ENCODE measurements at places on chromosomes 2 and 18.

DNA sequence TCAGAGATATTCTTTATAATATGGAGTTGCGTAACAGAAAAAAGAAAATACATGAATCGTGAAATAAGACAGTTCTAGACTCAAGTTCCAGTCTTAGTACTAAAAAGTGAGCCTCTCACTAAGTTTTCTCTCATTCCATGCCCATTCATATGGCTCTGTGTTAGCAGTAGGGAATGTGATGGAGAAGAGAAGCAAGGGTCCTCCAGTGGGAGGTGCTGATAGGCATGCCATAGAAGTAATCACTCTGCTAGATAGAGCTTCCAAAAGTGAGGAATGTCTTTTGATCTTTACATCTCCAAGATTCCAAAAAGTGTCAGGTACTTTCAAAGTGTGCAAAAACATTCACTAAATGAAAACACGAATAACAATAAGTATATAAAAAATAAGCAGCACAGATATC is 678.4 kb downstream of the DCDC2C start:
- no peak for DNase-seq

- DNase-seq: no peak
These were observed 84.6 kb downstream of the RDH14 start for GRCh38 chr2:18475884-18476283.

- no peak for DNase-seq
These were observed 16.3 kb upstream of the GPR39 start for GRCh38 chr2:132400169-132400900.

GRCh38 chr2:74876081-74876886 is 42.4 kb downstream of the HK2 start:
- DNase-seq: peak; percentile 5

- DNase-seq: no peak
These were observed 129.7 kb upstream of the KCNH7 start for GRCh38 chr2:162968306-162968705.

GRCh38 chr2:8257502-8257901 is 424.4 kb upstream of the ID2 start:
- no peak for DNase-seq

- DNase-seq: no peak
These were observed 123.3 kb downstream of the CTIF start for GRCh38 chr18:48662011-48662661.

DNA sequence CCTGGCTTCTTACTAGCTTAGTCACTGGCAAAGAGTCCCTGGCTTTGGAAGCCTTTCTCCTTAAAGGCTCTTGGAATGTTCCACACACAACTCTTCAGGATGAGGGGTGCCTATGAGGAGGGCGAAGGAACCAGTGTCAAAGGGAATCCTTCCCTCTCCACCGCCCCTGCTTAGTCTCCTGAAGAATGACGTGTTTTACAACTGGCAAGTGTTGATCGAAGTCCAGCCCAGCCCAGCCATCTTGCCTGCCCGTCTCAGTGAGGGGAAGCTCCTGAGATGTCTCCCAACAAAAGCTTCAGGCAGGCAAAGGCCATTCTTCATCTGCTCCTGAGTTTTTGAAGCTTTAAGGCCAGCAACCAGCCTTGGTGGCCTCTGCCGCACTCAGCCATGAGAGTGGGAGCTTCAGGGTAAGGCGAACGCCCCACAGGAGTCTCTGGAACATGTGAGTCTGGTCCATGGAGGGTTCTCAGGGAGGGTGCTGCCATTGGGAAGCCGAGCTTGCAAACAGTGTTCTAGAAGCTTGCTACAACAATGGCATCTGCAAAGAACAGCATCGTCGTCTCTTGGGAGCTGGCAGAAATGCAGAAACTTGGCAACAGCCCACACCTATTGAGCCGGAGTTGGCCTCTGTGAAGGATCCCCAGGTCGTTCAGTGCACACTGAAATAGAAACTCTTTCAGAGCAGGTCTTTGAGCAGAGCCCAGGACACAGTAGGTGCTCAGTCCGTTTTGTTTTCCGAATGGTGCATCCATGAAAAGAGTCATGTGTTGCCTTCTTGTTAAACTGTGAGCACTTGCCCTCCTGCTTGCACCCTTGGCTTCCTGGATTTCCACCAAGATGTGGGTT is 220.7 kb downstream of the SEPTIN10 start:
- no peak for DNase-seq

- no peak for DNase-seq
These were observed 129.4 kb downstream of the LYPD6B start for GRCh38 chr2:149167941-149168340.

DNA sequence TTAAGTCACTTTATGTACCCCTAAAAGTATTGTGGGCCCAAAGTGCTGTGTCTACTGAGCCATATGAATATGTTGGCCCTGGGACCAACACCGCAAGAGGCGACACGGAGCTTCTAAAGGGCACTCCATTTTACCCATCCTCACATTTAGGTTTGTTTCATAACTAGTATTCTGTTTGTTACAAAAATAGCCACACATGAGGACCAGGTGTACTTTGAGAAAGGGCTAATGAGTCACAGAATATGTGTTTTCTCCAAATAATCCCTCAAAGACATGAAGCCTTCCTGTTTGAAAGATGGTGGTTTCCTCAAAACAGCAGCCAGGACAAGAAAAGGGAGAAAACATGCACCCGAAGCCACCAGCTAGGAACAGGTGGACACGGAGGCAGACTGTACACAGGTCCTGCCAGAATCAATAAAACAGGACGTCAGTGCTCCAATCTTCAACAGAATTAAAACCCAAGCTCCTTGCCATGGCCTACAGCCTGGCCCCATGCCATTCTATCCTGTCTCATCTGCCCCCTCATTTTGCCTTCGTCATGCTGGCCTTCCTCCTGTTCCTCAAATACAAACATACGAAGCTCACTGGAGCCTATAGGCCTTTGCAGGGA is 21.8 kb upstream of the GRB14 start:
- DNase-seq: no peak

DNA sequence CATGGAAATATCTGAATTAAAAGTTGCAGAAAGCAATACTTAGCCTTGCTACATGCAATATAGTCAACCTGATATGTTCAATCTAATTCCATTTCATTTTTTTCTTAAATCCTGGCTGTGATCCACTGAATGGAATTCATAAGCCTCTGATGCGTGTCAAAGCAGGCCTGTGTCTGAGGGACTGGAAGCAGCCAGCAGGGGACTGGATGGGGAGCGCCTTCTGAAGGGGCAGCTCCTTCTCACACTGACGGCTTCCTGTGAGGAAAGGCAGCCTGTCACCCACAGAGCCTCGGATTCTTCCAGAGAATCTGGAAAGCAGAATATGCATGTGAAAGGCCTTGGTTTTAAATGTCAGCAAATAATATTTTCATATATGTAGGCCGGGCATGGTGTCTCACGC is 73.5 kb downstream of the KCNF1 start:
- no peak for DNase-seq

DNA sequence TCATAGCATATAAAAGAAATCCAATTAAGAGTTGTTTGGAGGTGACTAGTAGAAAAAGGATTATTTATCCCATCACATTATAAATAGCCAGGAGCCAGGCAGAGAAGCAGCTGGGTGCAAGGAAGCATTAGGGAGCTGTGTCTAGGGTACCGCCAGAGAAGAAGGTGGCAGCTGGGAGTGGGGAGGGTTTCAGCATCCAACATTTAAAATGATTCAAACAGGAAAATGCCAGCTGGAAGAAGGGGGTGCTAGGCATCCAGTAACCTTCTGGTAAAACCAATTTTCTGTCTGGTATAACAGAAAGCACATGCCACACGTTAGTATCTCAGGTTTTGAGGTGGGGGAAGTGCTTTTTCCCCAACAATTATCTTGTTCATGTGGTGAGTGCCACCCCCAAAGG is 452.4 kb downstream of the ZEB2 start:
- no peak for DNase-seq

GRCh38 chr2:29714333-29714732 is 207.1 kb downstream of the ALK start:
- no peak for DNase-seq

DNA sequence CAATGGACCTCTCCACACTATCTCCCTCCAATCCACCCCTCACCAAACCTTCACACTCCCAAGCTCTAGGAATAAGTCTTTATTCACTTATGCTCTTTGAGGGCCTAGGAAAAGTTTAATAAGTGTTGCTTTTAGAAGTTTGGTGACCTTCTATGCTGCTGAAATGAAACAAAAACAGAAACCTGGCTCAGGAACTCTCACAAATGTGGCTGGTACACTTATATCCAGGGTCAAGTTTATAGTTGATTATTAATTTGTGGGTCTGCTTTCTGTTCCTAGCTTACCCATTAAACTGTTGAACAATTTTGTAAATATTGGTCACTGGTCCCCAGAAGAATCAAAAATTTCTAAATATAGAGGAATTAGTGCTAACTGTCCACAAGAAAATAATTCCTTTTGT is 14.2 kb upstream of the ANKRD44 start:
- DNase-seq: no peak

- DNase-seq: no peak
These were observed 1721.0 kb upstream of the PIK3C3 start for GRCh38 chr18:40233931-40234616.

- DNase-seq: no peak
These were observed 423.7 kb downstream of the METTL4 start for GRCh38 chr18:2147476-2148230.

DNA sequence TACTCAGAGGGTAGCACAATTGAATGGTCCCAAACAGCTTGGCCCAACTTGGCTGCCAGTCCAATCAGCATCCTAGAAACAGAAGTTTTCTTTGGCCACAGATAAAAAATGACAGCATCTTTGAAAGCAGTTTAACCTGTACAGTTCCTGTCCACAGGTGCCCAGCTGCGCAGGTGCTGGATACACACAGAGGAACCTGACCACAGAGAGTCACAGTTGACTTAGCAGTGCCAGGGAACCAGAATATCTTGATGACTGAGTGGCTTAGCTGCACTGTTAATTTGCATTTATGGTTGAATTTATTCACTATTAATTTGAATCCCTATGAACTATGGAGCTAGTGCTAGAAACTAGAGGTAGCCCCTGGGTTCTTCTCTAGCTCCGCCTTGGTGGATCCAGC is 93.7 kb downstream of the TPGS2 start:
- no peak for DNase-seq

- no peak for DNase-seq
These were observed 630 bp upstream of the PPP1R1C start for GRCh38 chr2:181984814-181985631.

DNA sequence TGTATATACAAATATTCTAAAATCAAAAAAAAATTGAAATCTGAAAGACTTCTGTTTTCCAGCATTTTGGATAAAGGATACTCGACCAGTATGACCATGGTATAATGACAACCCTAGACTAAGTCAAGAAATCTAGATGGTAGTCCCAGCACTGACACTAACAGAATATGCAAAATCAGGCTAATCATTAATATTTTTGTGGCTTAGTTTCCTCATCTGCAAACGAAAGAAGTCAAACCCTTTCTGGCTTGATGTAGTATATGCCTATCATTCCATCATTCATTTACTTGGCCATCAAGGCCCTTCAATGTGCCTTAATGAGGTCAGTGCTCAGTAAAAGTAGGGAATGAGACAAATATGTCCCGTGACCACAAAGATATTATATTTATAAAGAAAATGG is 83.5 kb downstream of the NCKAP5 start:
- no peak for DNase-seq

DNA sequence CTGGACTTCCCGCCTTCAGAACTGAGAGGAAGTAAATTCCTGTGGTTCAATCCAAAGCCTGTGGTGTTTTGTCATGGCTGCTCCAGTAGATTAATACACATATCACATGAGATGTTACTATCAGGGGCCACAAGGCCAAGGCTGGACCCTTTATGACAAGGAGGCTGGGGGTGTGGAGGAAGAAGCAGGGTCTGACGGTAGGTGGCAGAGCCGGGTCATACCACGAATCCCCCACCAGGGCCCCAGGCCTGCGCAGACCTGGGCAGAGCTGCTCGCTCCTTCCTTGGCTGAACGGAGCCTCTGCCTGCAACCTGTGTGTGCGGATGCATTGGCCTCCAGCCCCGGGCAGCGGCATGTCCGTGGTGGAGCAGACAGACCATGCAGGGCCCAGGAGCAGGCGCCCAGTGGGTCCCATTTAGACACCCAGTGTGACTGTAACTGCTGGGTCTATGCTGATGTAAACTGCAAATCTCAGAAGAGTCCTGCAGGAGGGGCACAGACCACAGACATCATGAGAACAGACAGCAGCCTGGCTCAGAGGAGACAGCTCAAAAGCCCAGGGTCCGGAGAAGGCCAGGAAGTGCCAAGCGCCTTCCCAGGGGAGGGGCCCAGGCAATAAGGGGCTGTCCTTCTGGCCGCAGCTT is 155.2 kb downstream of the PXDN start:
- DNase-seq: no peak

DNA sequence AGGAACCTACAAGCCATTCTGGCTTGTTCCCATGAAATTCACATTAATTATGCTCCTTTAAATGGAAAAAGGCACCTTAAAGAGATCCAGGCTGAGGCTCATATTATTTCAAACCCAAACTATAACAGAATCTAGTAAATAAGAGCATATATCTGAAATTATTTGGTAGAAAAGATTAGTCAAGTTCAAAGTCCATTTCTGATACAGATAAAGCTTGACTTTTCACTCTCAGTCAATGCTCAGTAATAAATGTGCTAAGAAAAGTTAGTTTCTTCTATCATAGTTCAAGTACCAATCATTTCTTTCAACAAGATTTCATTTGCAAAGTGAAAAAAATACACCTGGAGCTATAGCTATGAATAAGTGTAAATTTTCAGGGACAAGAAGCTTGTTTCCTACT is 61.8 kb upstream of the NARS1 start:
- DNase-seq: no peak

DNA sequence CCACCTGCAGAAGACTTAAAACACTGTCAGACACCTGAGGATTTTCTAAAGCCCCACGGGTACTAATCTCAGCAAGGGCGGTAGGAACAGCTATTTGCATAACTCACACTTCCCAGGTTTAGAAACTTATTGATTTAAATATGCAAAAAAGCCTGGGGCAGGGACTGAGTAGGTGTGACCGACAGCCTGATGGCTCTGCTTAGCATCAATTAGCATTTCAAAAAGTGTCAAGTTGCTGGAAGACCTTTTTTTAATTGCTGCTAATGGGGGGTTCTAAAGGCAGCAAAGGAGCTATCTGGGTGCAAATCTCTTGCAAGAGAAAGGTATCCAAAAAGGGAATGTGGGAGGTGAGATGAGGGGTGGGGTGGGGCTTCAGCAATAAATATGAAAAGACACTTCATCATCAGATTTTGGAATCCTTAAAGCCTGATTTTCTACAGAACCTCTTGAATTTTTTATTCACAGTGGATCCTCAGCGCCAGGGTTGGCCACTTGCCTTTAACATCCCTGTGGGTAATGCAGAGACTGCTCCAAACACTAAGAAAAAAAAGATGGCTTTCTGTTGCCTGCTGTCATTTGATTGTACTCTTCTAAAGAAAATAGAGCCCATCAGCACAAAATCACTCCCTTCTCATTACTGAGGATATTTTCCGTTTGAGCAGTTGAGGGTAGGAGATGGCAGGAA is 121.1 kb upstream of the RMP24 start:
- no peak for DNase-seq

- no peak for DNase-seq
These were observed 162.5 kb downstream of the RAD51AP2 start for GRCh38 chr2:17355608-17356329.

GRCh38 chr2:177598326-177599138 is 206.0 kb downstream of the AGPS start:
- DNase-seq: no peak

GRCh38 chr2:59575191-59575590 is 978.3 kb downstream of the BCL11A start:
- DNase-seq: no peak

All from activated effector memory CD4-positive, alpha-beta T cell treated with Interleukin-2 at 50 U/mL for 16 hours (primary cell).